ENCODE measurements at places on chromosomes 2 and 18. TPM values are rescaled to one million over a fixed set of nuclear protein-coding genes. Genes with fewer than 3 reads are reported as not detected.

GRCh38 chr2:204608237-204608939 is 63.1 kb downstream of the PARD3B start:
- no peaks in the 10 kb centered on the region for H3K36me3 ChIP-seq
- no peaks in the 10 kb centered on the region for H3K27me3 ChIP-seq
- H3K27ac ChIP-seq = no peak overlapping the region
- H3K4me1 ChIP-seq = peaks cover 7% of the 10 kb centered on the region

TGFA gene
- polyA plus RNA-seq = 9.6 TPM

GALNT14 gene
- not detected for polyA plus RNA-seq

DNA sequence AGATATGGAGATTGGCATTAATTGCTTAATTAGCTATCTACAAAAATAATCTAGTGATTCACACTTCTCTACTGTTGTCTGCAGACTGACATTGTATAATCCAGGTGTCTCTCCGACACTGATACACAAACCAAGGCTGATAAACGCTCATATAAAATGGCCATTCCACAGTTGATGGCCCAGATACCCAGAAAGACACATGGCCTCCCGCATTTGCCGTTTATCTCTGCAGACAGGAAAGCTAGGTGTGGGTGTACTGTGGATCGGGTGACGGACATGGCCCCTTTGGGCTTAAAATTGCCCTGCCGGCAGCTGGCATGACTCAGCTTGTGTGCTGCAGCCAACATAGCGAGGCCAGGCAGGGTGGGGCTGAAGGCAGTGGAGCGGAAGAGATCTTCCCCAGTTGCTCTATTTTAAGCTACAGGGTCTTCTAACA is 18.5 kb downstream of the PMAIP1 start:
- no peaks in the 10 kb centered on the region for H3K27me3 ChIP-seq
- no peaks in the 10 kb centered on the region for H3K4me1 ChIP-seq
- peak; percentile 37 for DNase-seq
- H3K36me3 ChIP-seq = no peaks in the 10 kb centered on the region
- no peak overlapping the region for H3K4me3 ChIP-seq
- no peak overlapping the region for H3K27ac ChIP-seq

Data from small intestine (tissue), 16 donors.